ENCODE measurements at places on chromosomes 12 and 14.

- DNase-seq = no peak
These were observed 40.9 kb downstream of the SLC4A8 start for GRCh38 chr12:51465491-51465890.

- no peak for DNase-seq
These were observed 28.5 kb upstream of the KLHL42 start for GRCh38 chr12:27751386-27752047.

- DNase-seq = peak; percentile 91
These were observed 50.1 kb downstream of the CCDC88C start for GRCh38 chr14:91367173-91368171.

DNA sequence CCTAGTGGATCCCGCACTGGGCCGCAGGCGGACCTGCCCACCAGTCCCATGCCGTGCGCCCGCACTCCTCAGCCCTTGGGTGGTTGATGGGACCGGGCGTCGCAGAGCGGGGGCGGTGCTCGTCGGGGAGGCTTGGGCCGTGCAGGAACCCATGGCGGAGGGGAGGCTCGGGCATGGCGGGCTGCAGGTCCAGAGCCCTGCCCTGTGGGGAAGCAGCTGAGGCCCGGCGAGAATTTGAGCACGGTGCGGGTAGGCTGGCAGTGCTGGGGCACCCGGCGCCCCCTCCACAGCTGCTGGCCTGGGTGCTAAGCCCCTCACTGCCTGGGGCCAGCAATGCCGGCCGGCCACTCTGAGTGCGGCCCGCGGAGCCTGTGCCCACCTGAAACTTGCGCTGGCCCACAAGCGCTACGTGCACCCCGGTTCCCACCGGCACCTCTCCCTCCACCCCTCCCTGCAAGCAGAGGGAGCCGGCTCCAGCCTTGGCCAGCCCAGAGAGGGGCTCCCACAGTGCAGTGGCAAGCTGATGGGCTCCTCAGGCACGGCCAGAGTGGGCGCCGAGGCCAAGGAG lies 100.8 kb downstream of the PLEKHA5 start:
- no peak for DNase-seq

- no peak for DNase-seq
These were observed 33.7 kb upstream of the PPP1CC start for GRCh38 chr12:110776410-110776809.

- no peak for DNase-seq
These were observed 122.7 kb downstream of the CCDC60 start for GRCh38 chr12:119457271-119457670.

GRCh38 chr14:96176275-96176674 lies 28.4 kb upstream of the BDKRB2 start:
- DNase-seq = no peak

GRCh38 chr12:116015525-116015924 lies 262.0 kb downstream of the MED13L start:
- DNase-seq = peak; percentile 7

- DNase-seq = no peak
These were observed 108.2 kb upstream of the MED13L start for GRCh38 chr12:116385486-116386217.

DNA sequence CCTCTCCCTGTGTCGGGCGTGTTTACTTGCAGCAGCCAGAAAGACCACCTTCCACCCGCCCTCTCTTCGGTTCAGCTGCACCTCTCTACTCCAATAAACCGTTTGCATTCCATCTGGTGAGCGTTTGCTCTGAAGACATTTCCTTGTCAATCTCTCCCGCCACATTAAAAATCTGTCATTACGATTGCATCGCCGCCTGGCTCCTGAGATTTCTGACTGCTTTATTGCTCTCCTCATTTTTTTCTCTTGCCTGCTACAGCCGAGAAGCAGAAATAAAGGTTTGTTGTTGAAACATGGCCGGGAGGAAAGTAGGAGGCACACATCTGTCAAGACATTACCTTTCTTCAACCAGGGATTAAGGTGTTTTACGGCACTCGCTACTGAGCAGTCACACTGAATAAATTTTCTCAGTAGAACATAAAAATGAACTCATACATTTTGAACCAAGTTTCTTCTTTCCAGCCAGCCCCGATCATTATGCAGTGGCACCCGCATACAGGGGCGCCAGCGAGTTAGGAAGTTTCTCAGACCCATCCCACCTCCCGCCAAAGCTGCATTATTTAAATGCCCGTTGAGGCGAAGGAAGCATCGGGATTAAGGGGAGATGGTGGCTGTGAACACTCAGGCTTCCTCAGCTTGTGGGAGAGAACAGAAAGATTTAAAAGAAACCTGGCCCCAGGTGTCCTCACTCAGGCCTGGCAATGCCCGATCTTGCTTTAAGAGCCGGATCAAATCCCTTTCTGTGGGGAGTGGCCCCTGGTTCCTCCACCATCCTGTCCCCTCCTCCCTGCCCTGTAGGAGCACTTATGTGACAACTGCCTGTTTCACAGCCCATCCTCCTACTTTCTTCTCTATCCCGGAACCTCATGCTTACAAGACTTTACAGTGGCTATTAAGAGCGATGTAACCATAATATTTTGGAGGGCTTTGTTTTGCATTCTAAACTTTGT lies 1108.9 kb downstream of the BCL11B start:
- DNase-seq = no peak

DNA sequence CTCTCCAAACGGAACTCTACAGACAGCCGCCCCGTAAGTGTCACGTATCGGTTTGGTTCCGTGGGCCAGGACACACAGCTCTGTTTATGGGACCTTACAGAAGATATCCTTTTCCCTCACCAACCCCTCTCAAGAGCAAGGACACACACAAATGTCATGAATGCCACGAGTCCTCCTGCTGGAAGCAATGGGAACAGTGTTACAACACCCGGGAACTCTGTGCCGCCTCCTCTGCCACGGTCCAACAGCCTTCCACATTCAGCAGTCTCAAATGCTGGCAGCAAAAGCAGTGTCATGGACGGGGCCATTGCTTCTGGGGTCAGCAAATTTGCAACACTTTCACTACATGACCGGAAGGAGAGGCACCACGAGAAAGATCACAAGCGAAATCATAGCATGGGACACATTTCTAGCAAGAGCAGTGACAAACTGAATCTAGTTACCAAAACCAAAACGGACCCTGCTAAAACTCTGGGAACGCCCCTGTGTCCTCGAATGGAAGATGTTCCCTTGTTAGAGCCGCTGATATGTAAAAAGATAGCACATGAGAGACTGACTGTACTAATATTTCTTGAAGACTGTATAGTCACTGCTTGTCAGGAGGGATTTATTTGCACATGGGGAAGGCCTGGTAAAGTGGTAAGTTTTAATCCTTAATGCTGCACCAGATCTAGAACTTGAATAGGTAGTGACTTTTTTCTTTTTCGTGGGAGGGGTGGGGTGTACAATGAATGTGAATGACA lies 69.7 kb downstream of the WDR20 start:
- no peak for DNase-seq

- DNase-seq = no peak
These were observed 45.1 kb upstream of the TRAF3 start for GRCh38 chr14:102731871-102732800.

GRCh38 chr12:85630851-85631250 lies 205.4 kb downstream of the RASSF9 start:
- no peak for DNase-seq

DNA sequence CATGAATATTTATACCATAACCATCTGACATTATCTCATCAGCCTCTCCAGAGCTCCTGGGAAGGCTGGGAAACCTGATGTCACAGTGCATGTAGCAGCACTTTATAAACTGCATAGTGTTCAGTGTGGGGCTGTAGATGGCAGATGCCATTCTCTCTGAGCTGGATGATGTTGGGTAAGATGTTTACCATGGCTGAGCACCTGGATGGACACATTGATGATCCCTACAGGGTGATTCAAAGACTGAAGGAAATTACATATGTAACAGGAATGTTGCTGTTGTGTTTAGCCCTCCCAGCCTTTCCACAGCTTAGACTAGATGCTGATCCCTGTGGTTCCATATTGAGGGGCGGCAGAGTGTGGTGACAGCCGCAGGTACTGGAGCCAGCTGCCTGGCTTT lies 37.4 kb downstream of the IFT43 start:
- no peak for DNase-seq

DNA sequence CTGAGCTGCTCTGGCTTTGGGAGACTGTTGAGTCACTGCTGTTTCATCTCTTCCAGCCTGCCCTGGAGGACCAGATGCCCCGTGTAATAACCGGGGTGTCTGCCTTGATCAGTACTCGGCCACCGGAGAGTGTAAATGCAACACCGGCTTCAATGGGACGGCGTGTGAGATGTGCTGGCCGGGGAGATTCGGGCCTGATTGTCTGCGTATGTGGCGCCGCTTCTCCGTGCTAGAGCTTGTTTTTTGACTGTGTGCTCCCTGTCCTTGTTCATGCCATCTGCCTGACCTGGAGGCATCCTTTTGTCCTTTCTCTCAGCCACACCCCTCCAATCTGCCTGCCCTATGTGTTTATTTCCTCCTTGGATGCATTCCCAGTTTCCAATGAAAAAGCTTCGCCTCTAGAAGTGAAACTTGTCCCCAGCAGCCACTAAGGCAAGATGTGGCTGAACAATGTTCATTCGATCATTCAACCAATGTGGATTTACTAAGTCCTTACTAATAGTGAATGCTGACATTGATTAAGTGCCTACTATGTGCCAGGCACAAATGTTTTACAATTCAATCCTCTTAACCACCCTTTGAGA lies 98.6 kb downstream of the NT5DC3 start:
- no peak for DNase-seq

DNA sequence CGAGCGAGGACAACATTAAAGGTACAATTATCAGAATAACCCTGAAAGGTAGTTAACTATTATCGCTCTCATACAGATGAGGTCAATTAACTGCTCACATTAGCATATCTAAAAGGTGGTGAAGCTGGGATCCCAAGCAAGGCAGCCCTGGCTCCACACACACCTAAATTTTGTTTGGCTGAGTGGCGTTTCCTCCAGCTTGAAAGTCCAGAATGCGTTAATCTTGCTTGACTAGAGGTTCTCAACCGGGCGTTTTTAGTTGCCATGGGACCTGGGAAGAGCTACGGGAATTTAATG lies 531 bp downstream of the DLGAP5 start:
- no peak for DNase-seq

- DNase-seq = peak; percentile 22
These were observed 241.4 kb upstream of the PDZRN4 start for GRCh38 chr12:40946612-40947194.

DNA sequence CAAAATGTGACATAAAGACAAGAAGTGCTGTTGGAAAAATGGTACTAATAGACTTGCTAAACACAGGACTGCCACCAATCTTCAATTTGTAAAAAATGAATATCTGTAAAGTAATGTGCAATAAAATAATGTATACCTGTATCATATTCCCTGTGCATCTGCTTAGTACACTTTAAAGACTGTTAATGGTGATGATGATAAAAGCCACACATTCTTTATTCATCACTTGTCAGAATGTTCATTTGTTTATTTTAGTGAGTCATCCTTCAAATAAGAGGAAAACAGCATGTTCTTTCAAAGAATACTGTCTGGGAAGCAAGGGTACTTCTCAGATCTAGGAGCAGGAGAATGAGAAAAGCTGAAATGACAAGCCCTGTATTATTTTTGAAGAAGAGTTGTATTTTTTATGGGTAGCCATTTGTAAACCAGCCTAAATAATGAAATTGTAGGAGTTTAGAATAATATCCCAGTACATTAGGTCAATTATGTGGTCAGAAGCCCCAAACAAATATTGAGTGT lies 78.3 kb upstream of the PSMA6 start:
- no peak for DNase-seq

GRCh38 chr12:105882404-105882803 lies 256.4 kb downstream of the NUAK1 start:
- no peak for DNase-seq

DNA sequence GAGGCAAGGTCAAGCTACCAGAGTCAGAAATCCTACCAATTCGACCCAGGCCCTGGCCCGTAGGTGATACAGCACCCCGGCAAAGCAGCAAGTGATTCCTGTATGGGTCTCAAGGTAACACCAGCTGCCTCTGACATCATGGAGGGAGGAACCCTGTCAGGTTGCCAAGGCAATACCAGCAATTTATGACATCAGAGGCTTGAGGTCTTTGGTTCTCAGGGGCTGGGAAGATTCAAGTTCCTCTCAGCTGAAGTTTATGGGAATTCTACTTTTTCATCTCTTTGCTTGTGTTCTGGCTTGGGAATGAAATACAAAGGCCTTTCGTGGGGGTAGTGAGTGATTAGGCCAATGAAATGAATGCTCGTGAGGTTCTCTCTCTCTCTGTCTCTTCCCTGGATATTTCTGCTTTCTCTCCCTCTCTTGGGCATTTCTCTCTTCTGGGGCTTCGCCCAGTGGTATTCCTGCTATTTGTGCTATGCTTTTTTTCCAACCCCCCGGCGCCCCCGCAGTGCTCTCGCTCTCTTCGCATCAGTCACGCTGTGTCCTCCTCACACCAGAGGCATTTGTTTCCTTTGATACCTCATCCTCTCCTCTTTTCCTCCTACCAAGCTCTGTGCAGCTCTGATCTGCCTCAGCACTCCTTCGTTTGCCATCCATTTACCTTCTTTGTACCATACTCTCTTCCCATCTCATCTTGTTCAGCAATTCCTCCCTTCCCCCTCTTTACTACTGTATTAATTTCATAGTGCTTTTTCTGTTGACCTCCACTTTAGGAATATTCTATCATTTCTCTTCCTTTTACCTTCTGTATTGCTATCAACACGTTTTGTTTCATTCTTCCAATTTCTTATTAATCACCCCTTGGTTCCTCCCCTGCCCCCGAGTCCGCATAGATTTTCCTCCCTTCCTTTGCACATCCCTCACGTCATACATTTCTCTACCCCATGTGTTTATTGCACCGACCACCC lies 2.9 kb downstream of the ZFHX2 start:
- no peak for DNase-seq

GRCh38 chr12:13258717-13259119 lies 62.2 kb downstream of the EMP1 start:
- no peak for DNase-seq

GRCh38 chr12:65640489-65640901 lies 183.8 kb upstream of the HMGA2 start:
- no peak for DNase-seq

- DNase-seq = no peak
These were observed 26.6 kb upstream of the GALNT9 start for GRCh38 chr12:132355742-132356681.

DNA sequence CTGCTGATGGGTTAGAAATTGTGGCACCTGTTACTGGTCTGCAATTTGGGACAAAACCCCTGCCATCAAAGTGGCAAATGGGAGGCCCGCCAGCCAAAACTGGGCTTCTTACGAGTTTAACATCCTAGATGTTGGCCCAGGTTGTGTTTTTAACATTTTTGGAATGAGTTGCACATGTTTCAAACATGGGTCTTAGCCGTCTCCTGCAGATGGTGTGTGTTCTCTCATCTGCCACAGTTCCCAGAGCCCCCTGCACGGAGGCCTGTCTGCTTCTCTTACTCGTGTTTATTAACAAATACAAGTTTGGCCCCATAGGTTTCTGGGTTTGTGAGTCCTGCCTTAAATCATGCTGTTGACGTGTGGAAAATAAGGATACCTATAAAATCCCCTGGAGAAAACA lies 46.5 kb downstream of the CACNA2D4 start:
- no peak for DNase-seq

DNA sequence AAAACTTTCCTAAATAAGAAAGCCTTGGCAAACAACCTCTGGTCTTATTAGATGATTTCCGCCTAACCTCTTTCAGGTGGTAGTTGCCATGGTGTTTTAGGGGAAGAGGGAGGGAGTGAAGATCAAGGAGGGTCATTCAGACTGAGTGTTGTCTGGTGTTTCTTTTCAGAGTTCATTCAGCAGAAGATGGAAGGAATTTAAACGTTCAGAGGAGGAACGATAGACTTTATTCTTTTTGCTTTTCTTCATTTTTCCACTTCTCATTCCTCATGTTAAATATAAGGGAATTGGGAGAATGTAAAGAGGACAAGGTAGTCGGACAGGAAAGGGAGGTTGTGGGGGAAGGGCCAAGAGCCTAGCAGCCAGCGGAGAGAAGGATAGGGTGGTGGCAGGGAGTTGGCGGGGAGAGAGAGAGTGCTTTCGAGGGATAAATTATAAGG lies 17.4 kb upstream of the SALL2 start:
- DNase-seq = no peak
